Brain (organoid and tissue), 16 donors: ENCODE measurements at places on chromosomes 7 and 10.

DNA sequence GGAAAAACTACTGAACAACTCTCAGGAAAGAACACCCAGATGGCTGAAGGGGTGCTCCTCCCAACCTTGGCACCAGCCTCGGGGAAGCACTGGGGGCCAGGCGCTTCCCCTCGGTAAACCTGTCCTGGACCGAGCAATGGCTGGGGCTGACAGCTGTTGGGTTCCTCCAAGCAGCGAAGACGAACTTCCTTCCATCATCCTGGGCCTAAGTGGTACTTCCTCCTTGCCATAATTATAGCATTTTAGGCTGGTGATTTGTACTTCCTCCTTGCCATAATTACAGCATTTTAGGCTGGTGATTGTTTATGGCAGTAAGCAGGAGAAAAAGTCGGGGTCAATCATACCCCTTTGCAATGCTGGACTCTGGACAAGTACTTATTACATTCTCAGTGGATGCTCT, 69.3 kb downstream of the MYOF start:
- DNase-seq = no peak

DNA sequence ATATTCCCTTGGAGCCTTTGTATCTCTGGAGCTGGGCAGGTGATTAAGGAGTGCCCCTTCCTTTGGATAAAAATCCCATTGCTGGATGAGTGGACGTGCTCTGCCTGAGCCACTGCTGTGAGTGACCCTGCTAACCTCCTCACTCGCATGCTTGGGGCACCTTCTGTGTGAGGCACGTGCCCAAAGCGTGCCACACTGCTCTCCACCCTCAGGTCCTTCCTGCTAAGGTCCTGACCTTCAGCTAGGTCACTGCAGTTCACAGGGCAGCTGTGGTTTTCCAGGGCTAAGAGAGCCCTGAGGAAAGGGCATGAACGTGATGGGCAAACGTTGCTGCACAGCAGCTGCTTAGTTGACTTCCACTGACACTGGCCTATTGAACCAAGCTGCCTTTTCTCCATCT, 204.4 kb upstream of the COBL start:
- no peak for DNase-seq

GRCh38 chr7:133053321-133053891, 28.5 kb downstream of the CHCHD3 start:
- no peak for DNase-seq

- no peak for DNase-seq
These were observed 6.6 kb upstream of the PON1 start for GRCh38 chr7:95330961-95331337.

DNA sequence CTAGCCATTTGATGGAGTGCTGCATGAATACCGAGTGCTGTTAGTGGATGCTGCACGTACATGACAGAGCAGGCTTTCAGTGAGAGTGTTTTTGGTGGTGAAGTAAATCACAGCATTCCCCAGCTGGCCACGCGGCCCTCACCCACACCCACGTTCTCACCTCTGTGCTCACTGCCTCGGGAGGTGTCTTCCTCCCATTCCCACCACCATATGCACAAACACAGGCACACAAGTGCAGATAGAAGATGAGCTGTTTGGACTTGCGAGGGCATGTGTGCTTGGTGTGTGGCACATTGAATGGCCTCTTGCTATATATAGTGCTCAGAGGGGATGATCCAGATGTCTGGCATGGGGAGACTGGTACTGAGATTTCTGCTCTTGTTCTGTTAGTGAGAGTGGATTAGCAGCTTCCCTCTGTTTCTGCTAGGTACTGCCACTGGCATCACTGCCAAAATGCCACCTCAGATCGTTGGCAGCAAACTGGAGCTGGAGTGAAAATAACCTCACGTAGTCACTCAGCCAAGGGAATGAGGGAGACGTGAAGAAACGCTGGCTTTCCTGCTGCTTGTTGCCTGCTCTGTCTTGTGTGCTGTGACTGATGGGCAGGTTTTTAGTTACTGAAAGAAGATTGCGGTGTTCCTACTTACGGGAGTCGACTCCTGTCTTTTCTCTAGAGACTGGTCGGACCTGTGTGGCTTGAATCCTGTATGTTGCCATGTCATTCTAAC, 19.1 kb downstream of the DNAJB6 start:
- peak; percentile 83 for DNase-seq

DNA sequence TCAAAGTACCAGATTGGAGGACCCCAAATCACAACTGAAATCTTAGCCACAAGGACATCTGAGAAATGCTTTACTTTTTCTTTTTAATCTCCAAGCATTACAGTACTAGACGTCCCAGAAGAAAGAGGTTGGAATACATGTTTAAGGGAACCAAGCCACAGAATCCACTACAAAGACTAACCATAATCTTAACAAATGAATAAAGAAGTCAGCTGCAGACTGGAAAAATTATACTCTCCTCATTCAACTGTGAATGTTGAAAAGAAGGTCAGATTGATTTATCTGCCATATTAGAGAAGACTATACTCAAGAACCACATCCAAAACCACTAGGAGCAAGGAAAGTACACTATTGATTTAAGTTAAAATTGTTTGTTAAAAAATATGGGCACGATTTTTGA, 102.1 kb upstream of the ABCB5 start:
- no peak for DNase-seq

- no peak for DNase-seq
These were observed 71.7 kb downstream of the MAP3K8 start for GRCh38 chr10:30505543-30506298.
